IMR-90 (cell line): ENCODE measurements at places on chromosomes 1 and 21. TPM values are rescaled to one million over a fixed set of nuclear protein-coding genes. Genes with fewer than 3 reads are reported as not detected.

The KRTAP12-1 gene
- not detected in 2 replicates for total RNA-seq

The E2F2 gene
- total RNA-seq = 0.36 and 0.56 TPM in 2 replicates

The KRTAP19-3 gene
- total RNA-seq = not detected in 2 replicates

The HSD3B1 gene
- total RNA-seq = not detected in 2 replicates

The COL6A1 gene
- 173 and 186 TPM in 2 replicates for total RNA-seq

The KIF2C gene
- total RNA-seq = 40.5 and 45.0 TPM in 2 replicates

The RGS8 gene
- not detected in 2 replicates for total RNA-seq

The LYPD8 gene
- total RNA-seq = not detected in 2 replicates
